ENCODE measurements at places on chromosomes 1 and 21. TPM values are rescaled to one million over a fixed set of nuclear protein-coding genes. Genes with fewer than 3 reads are reported as not detected.

GRCh38 chr1:100441651-100442050, 89.3 kb downstream of the CDC14A start:
- DNase-seq: no peak
- H3K27me3 ChIP-seq: no peaks in the 10 kb centered on the region
- H3K27ac ChIP-seq: no peak overlapping the region
- H3K4me3 ChIP-seq: no peak overlapping the region

Gene OR2T11
- total RNA-seq: not detected

DNA sequence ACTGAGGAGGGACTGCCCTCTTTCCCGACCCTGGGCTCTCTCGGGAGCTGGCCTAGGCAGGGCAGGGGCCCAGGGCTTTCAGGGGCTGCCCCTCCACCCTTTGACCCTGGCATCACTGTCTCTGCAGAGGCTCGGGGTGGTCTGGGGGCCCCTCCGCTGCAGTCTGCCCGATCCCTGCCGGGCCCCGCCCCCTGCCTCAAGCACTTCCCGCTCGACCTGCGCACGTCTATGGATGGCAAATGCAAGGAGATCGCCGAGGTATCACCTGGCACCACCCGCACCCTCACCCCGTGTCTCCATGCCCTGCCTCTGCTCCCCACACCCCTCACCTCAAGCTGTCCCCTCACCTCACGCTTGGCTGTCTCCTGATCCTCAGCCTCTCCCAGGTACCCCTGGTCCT, 5.5 kb downstream of the AMPD2 start:
- no peak for DNase-seq
- H3K27ac ChIP-seq: no peak overlapping the region
- no peak overlapping the region for H3K4me3 ChIP-seq
- peaks cover 4% of the 10 kb centered on the region for H3K4me1 ChIP-seq

Gene F13B
- not detected for total RNA-seq

DNA sequence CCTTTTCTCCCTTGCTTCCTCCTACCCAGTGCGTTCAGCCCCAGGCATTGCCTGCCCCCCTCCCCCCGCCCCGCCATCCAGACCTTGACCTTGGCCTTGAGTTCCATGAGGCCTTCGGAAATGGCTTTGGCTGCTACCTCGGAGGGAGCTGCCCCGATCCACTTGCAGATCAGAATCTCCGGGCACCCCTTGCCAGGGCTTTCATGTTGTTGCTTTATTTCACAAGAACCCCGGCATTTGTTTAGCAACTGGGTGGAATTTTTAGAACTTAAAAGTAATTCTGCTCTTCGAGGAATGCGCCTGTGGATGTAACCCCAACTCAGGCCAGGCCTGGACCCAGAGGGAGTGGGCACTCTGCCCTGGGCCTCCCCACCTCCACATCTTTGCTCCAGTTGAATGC, 154.1 kb upstream of the TMEM51 start:
- H3K27me3 ChIP-seq: no peaks in the 10 kb centered on the region
- DNase-seq: no peak
- no peak overlapping the region for H3K27ac ChIP-seq
- H3K4me1 ChIP-seq: peaks cover 11% of the 10 kb centered on the region
- no peak overlapping the region for H3K4me3 ChIP-seq

GRCh38 chr1:39063775-39064174, 37.6 kb downstream of the NDUFS5 start:
- H3K27me3 ChIP-seq: no peaks in the 10 kb centered on the region
- no peaks in the 10 kb centered on the region for H3K4me1 ChIP-seq
- H3K27ac ChIP-seq: no peak overlapping the region
- DNase-seq: no peak

- no peaks in the 10 kb centered on the region for H3K27me3 ChIP-seq
- no peaks in the 10 kb centered on the region for H3K4me1 ChIP-seq
- no peak overlapping the region for H3K4me3 ChIP-seq
- DNase-seq: no peak
These were observed 575.8 kb downstream of the NUF2 start for GRCh38 chr1:163897412-163898155.

GRCh38 chr1:12542138-12542465, 75.9 kb downstream of the DHRS3 start:
- no peaks in the 10 kb centered on the region for H3K36me3 ChIP-seq
- peak overlapping the region; percentile 57 for H3K27ac ChIP-seq
- no peaks in the 10 kb centered on the region for H3K27me3 ChIP-seq
- no peak for DNase-seq
- H3K4me3 ChIP-seq: no peak overlapping the region

DNA sequence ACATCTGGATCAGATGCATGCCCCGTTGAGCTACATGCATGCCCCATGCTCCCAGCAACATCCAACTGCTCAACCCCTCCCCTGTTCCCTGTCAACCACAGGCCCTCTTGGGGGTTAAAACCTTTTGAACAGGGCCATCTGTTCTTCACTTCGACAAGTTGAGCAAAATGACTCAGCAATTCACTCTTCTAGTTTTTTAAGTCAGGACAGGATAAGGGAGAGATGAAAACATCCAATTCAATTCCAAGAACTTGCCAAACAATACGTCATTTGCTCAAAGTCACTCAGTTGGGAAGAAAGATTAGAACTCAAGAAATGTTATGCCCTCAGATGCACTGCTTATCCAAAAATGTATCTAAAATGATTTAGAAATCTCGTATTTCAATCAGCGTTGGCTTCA, 46.1 kb upstream of the MTF2 start:
- no peak overlapping the region for H3K4me3 ChIP-seq
- H3K27me3 ChIP-seq: no peaks in the 10 kb centered on the region
- H3K4me1 ChIP-seq: no peaks in the 10 kb centered on the region
- H3K36me3 ChIP-seq: no peaks in the 10 kb centered on the region

DNA sequence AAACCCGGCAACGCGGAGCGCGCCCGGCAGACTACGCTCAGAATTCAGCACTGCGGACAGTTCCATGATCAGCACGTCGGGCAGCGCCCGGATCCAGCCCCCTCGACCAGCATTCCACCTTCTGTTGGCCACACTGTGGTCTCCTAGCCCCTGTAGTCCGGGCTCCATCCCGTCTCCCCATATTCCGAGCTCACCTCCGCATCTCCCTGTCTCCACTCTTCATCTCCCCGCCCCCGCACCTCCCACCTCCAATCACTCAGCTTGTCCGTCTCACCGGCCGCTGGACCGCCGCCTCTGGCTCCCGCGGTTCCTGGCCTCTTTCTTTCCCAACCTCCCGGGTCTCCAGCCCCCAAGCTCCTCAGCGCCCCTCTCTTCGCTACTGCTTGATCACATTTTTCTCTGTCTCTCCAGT, 500 bp downstream of the EPHA10 start:
- peak overlapping the region; percentile 26 for H3K4me3 ChIP-seq
- DNase-seq: peak; percentile 95
- peaks cover 100% of the 10 kb centered on the region for H3K27me3 ChIP-seq

Gene FAM110D
- 0.28 TPM for total RNA-seq

GRCh38 chr1:207064561-207064960, 11.5 kb downstream of the PFKFB2 start:
- DNase-seq: no peak
- no peaks in the 10 kb centered on the region for H3K27me3 ChIP-seq
- no peak overlapping the region for H3K4me3 ChIP-seq
- peaks cover 3% of the 10 kb centered on the region for H3K4me1 ChIP-seq
- H3K36me3 ChIP-seq: no peaks in the 10 kb centered on the region

Gene SV2A
- total RNA-seq: 31.6 TPM

Gene UBXN10
- total RNA-seq: 0.43 TPM

Gene RPE65
- total RNA-seq: not detected

GRCh38 chr1:154780541-154780940, 89.5 kb downstream of the KCNN3 start:
- H3K4me3 ChIP-seq: no peak overlapping the region
- DNase-seq: no peak
- no peak overlapping the region for H3K27ac ChIP-seq
- H3K27me3 ChIP-seq: no peaks in the 10 kb centered on the region
- H3K4me1 ChIP-seq: peaks cover 9% of the 10 kb centered on the region

- H3K27ac ChIP-seq: no peak overlapping the region
- H3K36me3 ChIP-seq: no peaks in the 10 kb centered on the region
These were observed 12.4 kb downstream of the SKI start for GRCh38 chr1:2240270-2241156.

- H3K27me3 ChIP-seq: no peaks in the 10 kb centered on the region
- H3K4me1 ChIP-seq: no peaks in the 10 kb centered on the region
- H3K4me3 ChIP-seq: no peak overlapping the region
These were observed 2.7 kb upstream of the KRTAP10-8 start for GRCh38 chr21:44609193-44609592.

DNA sequence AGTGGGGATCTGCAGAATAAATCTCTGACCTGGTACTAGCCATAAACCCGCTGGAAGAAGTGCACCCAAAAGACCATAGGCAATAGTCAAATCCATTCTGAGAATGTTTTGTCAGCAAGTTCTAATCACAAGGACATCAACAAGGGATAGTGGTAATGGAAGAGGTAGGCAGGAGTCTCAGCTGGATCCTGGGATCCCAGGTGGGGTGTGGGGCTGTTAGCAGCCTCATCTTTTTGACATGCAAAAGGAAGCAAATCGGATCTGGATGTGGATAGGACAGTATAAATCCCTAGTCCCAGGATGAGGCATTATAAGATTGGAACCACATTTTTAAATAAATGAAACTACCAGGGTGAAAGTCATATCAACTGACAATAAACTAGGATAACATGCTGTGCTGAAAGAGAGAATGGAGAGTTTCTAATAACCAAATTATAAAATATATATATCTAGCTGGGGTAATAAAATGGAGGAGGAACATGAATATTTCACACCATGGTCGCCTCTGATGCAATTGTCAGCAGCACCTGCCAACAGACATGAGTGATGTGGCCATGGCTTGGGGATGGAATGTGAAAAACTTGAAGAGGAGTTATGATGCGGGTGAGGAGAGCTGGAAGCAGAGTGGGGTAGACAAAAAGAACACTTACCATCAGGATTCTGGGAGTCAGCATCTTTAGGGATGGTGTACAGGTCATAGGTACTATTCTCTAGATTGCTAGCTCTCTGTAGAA, 23.7 kb upstream of the PEX19 start:
- H3K27me3 ChIP-seq: no peaks in the 10 kb centered on the region
- DNase-seq: no peak
- peaks cover 22% of the 10 kb centered on the region for H3K36me3 ChIP-seq
- peak overlapping the region; percentile 72 for H3K27ac ChIP-seq
- H3K4me1 ChIP-seq: peaks cover 9% of the 10 kb centered on the region

GRCh38 chr1:12047120-12047876, 15.8 kb upstream of the TNFRSF8 start:
- no peak overlapping the region for H3K4me3 ChIP-seq
- H3K36me3 ChIP-seq: no peaks in the 10 kb centered on the region
- no peak overlapping the region for H3K27ac ChIP-seq
- no peak for DNase-seq
- peaks cover 4% of the 10 kb centered on the region for H3K27me3 ChIP-seq

- H3K27me3 ChIP-seq: no peaks in the 10 kb centered on the region
- H3K4me1 ChIP-seq: no peaks in the 10 kb centered on the region
- no peak overlapping the region for H3K27ac ChIP-seq
- no peak for DNase-seq
- peaks cover 33% of the 10 kb centered on the region for H3K36me3 ChIP-seq
- no peak overlapping the region for H3K4me3 ChIP-seq
These were observed 62.1 kb downstream of the BRWD1 start for GRCh38 chr21:39251326-39251725.

Gene UBE4B
- 66.2 TPM for total RNA-seq

Gene CNTN2
- 12.8 TPM for total RNA-seq

DNA sequence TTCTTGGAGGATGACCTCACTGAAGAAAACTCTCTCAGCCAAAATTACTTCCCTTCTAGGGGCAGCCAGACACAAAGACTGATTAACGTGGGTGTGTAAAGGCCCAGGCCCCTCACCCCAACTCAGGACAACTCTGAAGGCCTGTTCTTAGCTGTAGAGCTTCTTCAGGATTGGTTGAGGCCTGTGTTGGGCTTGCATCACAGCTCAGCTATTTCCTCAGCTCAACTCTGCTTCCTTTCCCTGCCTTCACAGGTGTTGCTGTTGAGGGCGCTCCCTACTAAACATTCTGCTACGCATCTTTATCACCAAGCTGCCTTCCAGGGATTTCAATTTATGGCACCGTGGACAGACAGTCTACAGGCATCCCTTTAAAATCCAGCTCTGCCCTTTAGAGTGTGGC, 36.8 kb downstream of the MAB21L3 start:
- DNase-seq: no peak
- H3K4me3 ChIP-seq: no peak overlapping the region

- H3K27ac ChIP-seq: no peak overlapping the region
- H3K27me3 ChIP-seq: no peaks in the 10 kb centered on the region
- no peak overlapping the region for H3K4me3 ChIP-seq
- H3K4me1 ChIP-seq: no peaks in the 10 kb centered on the region
- no peaks in the 10 kb centered on the region for H3K36me3 ChIP-seq
These were observed 31.4 kb upstream of the DENND1B start for GRCh38 chr1:197806718-197807117.

Gene IQGAP3
- 31.5 TPM for total RNA-seq

DNA sequence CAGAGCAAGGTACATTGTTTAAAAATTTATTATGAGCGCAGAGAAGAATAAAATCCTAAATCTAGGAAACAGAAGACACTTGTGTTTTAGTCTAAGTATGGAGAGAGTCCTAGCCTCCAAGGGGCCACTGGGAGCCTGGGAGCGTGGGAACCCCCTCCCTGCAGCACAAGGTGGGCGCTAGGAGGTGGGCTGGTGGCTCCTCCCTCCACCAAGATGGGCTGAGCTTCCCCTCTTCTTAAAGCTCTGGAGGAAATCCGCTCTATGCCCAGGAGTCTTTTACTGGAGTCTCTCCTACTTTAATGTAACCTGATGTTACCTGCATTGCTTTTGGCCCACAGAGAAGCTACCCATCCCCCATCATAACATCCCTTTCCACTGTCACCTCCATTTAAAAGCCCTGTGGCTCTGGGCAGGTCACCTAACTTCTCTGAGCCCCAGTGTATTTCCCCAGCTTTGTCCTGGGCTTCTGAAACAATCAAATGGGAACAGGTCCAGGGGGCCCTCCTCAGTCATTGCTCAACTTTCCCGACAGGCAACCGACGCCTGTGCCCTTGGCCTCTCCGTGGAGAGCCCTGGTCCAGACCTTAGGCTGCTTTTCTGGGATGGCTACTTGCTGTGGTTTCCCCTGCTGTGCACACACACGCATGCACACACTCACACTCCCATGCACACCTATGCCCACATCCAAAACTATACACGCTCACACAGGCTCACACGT, 181.5 kb downstream of the NPHP4 start:
- H3K4me3 ChIP-seq: no peak overlapping the region
- H3K27ac ChIP-seq: no peak overlapping the region
- no peaks in the 10 kb centered on the region for H3K36me3 ChIP-seq
- DNase-seq: no peak
